ENCODE measurements at places on chromosomes 2 and 18.

- no peak for DNase-seq
These were observed 1.7 kb downstream of the ERFE start for GRCh38 chr2:238160206-238161129.

DNA sequence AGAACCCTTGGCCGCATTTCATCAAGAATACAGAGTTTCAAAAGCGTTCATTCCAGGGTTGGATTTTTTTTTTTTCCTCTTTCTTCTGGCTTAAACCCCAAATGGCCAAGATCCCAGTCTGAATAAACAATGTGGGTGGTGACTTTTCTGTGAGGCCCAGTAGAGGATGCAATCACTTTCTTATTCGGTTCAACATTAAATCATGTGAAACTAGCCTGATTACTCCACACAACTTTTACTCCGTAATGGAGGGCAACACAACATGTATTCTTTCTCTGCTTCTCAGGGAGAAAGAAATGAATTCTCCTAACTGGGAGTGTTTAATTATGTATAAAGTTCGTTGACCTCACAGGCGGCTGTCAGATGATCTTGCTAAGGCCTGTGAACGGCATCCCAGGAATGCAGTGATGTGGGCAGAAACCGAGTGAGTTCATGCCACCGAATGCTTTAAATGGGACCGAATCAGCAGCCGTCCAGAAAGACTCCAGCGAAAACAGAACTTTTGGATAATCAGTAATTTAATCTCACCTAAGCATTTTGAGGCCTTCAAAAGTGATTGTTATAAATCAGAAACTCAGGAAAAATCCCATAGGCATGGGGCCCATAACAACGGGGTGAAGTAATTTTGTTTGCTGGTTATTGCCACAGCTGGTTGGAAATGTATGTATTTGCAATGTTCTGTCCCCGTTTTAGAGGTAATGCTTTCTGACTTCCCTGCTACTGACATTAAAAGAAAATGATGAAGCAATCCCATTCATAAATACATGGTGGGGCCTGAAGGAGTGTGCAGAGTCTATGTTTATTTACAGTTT is 81.5 kb downstream of the BCL2 start:
- DNase-seq: no peak

DNA sequence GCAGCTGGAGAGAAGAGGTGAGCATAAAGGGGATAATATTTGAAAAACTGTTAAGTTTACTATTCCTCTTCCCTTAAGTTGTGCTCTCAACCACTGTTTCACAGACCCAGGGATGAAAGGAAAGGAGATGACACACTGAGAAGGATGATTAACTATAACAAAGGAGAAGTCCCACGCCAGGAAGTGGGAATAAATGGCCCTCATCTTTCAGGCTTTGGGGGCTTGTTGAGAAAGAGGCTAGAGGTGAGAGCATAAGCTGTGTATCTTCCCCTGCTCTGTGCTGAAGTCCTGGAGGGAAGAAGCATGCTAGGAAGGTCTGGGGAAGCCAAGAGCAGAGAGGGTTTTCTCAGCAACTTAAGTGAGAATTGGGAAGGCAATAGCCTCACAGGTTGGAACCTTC is 399.1 kb upstream of the ATP5MC3 start:
- no peak for DNase-seq

GRCh38 chr18:10249270-10249669 is 205.2 kb upstream of the APCDD1 start:
- DNase-seq: no peak

DNA sequence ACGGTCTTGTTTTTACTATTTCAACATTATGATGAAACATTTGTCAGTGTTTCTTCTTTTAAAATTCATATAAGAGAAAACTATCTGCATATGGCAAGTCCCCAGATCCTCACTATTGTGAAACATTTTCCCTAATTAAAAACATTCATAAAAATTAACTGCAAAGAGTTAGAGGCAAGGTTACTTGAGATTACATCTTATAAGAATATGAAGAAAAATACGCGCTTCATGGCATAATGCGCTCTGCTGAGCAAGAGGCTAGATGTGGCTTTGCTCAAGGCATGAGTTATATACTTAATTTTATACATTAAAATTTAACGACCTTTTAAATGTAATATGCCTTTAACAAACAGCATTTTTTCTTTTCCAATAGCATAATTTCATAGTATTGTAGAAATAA is 166.4 kb upstream of the RPRM start:
- no peak for DNase-seq

GRCh38 chr18:55421615-55422419 is 166.2 kb downstream of the TCF4 start:
- no peak for DNase-seq

GRCh38 chr2:236293241-236293810 is 29.1 kb upstream of the ASB18 start:
- DNase-seq: no peak

DNA sequence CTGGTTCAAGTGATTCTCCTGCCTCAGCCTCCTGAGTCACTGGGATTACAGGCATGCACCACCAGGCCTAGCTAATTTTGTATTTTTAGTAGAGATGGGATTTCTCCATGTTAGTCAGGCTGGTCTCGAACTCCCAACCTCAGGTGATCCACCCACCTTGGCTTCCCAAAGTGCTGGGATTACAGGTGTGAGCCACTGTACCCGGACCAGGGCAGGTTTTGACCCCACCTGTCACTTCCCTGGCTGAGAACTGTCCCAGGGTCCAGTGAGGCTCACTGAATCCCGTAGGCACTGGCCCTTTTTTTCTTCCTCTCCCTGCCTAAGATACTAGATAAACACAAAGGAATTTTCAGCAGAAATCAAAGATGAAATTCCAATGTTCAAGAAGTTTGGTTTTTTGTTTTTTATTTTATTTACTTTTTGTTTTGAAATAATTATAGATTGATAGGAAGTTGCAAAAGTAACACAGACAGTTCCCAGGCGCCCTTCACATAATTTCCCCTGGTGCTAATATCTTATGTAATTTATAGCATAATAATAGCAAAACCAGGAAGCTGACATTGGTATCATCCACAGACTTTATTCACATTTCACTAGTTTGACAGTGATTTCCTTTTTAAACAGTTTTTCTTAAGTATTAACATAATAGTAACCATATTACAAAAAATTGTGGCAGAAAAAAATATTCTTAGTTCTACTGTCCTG is 52.4 kb upstream of the B3GNT7 start:
- DNase-seq: no peak

- no peak for DNase-seq
These were observed 145.5 kb downstream of the MAP4K4 start for GRCh38 chr2:101843048-101843447.

Data from CD4-positive, alpha-beta T cell treated with Interleukin-6 at 100 ng/mL for 8 hours (primary cell).